ENCODE measurements at places on chromosomes 6 and 20.

DNA sequence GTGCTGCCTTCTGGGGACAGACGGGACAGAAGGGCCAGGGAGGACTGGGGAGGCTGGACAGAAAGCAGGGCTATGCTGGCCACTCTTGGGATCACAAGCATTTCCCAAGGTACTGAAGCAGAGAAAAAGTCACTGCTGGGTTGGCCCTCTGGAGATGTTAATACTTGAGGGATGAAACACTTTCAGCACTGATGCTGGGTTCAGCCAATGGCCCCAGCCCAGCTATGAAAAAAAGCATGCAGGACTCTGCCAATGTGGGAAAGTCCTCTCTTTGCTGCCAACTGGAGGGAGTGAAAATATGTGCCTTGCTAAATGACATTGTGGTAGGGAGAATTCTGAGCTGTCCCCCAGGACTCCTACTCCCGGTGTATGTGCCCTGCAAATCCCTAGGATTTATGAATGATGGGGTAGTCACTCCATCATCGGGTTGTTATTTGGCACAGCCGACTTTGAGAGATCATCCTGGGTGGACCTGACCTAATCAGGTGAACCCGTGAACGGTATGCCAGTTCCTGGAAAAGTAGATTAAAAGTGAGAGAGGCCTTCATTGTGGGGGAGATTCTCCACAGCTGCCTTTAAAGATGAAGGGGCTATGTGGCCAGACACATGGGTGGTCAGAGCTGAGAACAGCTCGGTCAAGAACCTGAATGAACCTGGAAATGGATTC is 119.9 kb upstream of the TRAF3IP2 start:
- DNase-seq, result no peak

DNA sequence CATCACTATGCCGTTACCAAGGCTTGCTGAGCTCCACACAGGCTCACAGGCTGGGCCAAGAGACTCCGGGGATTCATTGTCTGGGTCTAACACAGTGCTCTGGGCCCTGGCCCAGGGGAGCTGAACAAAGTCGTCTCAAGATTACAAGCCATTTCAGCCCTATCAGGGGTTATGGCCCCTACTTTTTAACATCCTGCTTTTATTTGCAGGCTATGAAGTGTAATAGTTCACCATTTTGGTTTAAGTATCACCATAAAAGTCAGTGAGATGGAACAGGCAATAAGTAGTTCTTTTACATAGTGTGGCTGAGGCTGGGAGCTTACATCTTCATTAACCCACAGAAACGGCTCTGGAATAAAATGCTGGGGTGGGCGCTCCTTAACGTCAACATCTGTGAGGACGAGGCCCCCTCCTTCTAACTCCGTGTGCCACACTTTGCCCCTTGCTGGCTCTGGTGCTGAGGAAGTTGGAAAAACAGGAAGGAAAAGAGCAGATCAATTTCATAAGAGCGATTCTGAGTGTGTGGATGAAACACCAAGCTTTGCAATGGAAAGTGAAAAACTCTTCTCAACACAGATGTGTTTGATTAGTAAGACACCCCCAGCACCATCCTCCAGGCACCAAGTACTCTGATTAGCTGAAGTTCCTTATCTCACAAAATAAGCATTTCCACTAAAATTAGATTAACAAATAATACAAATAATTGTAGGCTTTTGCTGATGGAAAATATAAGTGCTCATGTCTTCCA is 447.3 kb downstream of the MAFB start:
- no peak for DNase-seq

DNA sequence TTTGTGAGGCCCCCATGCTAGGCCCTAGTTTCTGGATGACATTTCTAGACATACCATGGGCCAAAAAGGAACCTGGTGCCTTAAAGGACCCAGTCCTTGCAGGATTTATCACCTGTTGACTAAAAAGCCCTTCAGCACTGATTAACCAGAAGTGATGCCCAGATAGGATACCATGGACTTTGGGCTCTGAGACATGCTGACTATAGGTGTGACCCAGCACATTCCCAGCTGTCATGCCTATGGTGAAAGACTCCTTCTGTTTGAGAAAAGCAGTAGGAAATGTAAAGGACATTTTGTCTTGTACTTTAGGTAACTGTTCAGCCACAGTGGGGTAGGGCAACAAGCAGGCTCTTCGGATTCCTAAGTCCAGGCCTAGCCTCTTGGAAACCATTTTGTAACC is 724.2 kb downstream of the CD109 start:
- DNase-seq, result no peak

- DNase-seq, result no peak
Observed at GRCh38 chr6:5556011-5556410, 294.7 kb downstream of the FARS2 start.

DNA sequence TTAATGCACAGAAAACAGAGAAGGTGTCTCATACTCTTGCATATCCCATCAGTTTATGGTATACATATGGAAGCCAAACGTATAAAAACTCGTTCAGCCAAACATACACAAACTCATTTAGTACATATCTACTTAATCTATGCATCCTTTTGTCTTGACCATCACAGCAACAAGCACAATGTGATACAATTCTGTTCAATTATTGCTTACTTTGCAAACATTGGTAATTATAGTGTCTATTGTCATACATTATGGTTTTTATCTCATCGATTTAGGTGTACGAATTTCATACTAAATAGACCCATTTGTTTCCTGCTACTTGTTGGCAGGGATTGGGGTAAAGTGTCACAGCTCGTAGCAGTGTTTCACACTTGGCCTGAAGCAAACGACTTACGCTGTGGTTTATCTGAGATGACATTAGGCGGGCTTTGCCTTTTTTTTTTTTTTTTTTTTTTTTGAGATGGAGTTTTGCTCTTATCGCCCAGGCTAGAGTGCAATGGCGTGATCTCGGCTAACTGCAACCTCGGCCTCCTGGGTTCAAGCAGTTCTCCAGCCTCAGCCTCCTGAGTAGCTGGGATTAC is 425.9 kb upstream of the JARID2 start:
- no peak for DNase-seq

DNA sequence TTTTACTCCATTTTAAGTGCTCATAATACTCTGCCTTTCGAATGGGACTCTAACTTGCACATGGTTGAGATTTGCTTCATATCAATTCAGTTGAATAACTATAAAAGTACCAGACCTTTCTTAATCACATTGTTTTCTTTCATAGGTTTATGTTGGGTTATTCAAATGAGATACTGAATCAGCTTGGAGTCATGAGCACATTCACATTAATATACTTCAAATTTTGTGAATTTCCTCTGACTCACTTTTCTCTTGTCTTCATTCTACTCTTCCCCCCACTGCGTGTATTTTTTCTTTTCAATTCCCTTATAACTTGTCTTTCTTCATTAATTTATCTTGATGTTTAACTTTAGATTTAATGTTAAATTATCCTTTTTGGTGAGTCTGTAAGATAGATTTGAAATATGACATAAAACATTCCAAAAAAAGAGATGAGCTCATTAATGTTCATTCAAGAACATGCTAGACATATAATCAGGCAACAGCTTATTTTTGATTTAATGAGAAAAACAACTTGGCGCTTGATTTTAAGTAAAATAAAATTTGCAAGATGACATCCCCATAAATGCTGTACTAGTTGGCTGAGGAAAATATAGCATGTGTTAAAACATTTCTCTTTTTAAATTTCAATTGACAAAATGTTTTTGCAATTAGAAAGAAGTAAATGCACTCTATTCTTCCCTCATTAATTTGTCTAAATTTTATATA is 736.0 kb downstream of the CD109 start:
- peak; percentile 37 for DNase-seq

DNA sequence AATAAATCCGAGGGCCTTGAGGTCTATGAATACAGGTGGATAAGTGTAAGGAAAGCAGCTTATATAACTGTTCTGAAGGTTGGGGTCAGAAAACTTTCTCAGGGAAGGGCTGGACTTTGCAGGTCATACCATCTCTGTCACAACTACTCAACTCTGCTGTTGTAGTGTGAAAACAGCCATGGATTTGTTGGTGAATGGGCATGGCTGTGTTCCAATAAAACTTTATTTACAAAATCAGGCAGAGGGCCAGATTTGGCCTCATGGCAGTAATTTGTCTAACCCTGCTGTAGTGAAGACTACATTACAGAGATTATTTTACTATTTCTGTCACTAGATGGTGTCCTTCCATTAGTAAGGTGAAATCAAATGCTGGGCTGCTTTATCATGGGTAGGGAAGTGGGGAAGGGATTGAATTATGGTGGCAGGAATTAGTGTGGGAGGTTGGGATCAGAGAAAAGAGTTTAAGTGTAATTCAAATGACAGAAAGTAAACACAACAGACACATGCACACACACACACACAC is 409.6 kb upstream of the CHD6 start:
- no peak for DNase-seq

DNA sequence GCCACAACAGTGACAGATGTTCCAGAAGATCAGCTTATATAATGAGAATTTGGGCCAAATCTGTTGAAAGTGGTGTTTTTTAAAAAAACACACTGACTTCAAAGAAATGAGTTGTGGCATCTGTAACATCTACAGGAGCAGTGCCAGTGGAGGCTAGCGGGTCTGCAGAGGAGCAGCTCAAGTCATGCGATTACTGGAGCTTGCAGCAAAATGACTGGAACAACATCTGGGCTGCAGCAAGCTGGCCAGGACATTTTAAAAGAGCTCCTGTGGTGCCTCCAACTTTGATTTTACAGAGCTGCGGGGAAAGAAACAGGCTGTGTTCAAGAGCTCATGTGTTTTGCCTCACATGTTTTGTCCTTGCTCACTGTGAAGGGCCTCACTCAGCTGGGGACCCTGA is 57.2 kb downstream of the TBX18 start:
- DNase-seq, result no peak

DNA sequence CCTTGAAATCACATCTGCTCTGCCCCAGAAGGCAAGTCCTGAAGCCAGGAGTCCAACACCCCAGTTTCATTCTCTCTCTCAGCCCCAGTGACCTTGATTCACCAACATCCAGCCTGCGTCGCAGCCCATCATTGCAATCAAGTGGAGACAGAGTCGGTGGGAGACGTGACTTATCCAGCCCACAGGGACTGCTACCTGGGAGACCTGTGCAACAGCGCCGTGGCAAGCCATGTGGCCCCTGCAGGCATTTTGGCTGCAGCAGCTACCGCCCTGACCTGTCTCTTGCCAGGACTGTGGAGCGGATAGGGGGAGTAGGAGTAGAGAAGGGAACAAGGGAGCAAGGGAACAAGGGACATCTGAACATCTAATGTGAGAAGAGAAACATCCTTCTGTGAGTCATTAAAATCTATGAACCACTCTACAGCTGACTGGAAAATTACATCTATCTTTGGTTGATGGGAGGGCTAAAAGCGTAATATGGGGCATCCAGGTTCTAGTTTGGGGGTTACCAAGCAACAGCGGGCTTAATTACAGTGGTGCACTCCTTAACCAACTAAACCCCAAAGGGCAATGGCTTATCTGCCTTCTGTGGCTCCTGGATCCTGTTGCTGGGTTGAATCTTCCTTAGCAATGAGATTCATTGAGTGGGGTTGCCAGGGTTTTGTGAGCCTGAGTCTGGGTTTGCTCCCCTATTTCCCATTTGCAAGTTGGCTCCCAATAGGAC is 2.5 kb downstream of the LY6G6D start:
- DNase-seq, result no peak

GRCh38 chr6:155466539-155466938 is 10.9 kb upstream of the NOX3 start:
- DNase-seq, result no peak

DNA sequence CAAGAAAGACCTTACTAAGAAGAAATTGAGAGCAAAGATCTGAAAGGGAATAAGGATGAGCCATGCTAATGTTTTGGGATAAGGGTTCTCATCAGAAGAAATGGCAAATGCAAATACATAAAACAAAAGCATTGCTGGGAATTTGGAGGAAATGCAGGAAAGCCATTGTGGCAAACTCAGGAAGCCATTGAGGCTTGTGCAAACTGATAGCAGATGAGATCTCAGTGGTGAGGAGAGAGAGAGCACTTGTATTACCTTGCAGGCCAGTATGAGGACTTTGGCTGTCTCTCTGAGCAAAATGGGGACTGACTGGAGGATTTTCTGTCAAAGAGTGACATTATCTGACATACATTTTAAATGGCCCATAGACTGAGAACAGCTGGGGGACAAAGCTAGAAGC is 103.0 kb downstream of the ADGRB3 start:
- DNase-seq, result no peak

GRCh38 chr6:49632727-49633126 is 3.9 kb downstream of the RHAG start:
- DNase-seq, result no peak

DNA sequence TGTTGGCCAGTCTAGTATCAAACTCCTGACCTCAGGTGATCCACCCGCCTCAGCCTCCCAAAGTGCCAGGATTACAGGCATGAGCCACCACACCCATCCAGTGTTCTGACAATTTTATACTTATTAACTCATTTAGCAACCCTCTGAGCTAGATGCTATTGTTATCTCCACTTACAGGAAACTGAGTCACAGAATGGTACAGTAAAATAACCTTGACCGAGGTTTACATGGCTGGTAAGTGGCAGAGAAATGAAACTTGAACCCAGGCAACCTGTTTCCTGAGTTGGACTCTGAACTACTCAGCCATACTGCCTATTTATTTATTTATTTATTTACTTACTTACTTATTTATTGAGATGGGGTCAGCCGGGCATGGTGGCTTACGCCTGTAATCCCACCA is 6.6 kb upstream of the SIGLEC1 start:
- no peak for DNase-seq

DNA sequence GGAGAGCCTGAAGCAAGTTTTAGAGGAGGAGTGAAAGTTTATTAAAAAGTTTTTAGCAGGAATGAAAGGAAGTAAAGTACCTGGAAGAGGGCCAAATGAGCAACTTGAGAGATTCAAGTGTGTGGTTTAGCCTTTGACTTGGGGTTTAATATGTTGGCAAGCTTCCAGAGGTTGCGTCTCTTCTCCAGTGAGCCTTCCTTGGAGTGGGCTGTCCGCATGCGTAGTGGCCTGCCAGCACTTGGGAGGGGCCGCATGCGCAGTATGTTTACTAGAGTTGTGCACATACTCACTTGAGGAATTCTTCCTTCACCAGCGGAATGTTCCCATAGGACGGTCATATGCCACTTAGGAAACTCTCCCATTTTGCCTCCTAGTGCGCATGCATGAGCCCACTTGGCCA is 235.2 kb downstream of the ALDH8A1 start:
- DNase-seq, result peak; percentile 60

Data from fibroblast of skin of right quadriceps (primary cell).